ENCODE measurements at places on chromosomes 4 and X. TPM values are rescaled to one million over a fixed set of nuclear protein-coding genes. Genes with fewer than 3 reads are reported as not detected.

- no peak overlapping the region for H3K27ac ChIP-seq
- H3K36me3 ChIP-seq, result no peaks in the 10 kb centered on the region
- no peak overlapping the region for H3K4me3 ChIP-seq
Measured at GRCh38 chr4:76748649-76749048, 149.3 kb downstream of the SOWAHB start.

DNA sequence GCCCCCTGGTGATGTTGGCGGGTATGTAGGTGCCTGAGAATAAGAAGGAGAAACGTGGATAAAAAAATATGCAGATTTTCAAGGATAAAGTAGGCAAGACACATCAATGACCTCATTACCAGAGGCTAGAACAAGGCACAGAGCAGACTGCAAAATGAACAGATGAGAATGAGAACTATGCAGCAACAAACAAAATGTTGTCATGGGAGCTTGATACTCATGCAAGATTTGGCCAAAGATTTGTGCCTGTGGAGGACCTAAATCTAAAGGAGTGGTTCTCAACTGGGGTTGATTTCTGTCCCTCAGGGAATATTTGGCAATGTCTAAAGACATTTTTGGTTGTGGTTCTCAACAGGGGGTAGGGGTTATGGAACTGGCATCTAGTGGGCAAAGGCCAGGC lies 177.3 kb downstream of the FRMPD4 start:
- no peaks in the 10 kb centered on the region for H3K4me1 ChIP-seq
- DNase-seq, result no peak
- H3K4me3 ChIP-seq, result no peak overlapping the region

GRCh38 chr4:129248621-129249020 lies 152.7 kb downstream of the C4orf33 start:
- H3K27me3 ChIP-seq, result peaks cover 9% of the 10 kb centered on the region
- H3K4me3 ChIP-seq, result no peak overlapping the region
- no peaks in the 10 kb centered on the region for H3K36me3 ChIP-seq
- DNase-seq, result no peak

GRCh38 chr4:82638479-82638878 lies 76.7 kb upstream of the TMEM150C start:
- no peak for DNase-seq
- H3K27me3 ChIP-seq, result peaks cover 3% of the 10 kb centered on the region
- H3K4me3 ChIP-seq, result no peak overlapping the region
- H3K36me3 ChIP-seq, result no peaks in the 10 kb centered on the region

DNA sequence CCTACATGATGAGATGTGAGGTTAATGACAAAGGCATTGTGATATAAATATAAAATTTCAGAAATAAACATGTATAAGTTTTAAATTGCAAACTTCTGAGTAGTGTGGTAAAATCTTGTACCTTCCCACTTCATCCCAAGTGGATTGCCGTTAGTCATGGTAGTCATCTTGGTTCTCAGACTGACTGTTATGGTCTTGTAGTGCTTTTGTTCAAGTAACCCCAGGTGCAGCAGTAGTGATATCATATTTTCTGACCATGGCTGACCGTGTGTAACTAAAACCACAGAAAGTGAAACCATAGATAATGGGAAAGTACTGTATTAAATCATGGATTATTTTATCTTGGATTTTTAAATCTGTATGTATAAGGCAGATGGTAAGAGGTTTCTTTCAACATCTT lies 74.8 kb upstream of the SLIT2 start:
- H3K4me1 ChIP-seq, result no peaks in the 10 kb centered on the region
- H3K27me3 ChIP-seq, result no peaks in the 10 kb centered on the region
- DNase-seq, result no peak
- H3K4me3 ChIP-seq, result no peak overlapping the region
- H3K36me3 ChIP-seq, result no peaks in the 10 kb centered on the region
- H3K27ac ChIP-seq, result no peak overlapping the region

Gene RS1
- not detected for total RNA-seq

Gene SOWAHB
- not detected for total RNA-seq

Measured in activated naive CD4-positive, alpha-beta T cell treated with anti-CD3 and anti-CD28 coated beads for 36 hours (primary cell).